Activated T-helper 1 cell treated with anti-CD3 and anti-CD28 coated beads, Interleukin-12 subunit alpha, Interleukin-12 subunit beta, Interleukin-2, Interleukin-4 antibody, amounts not matched to agents 30 ng/mL and 10 ng/mL and 1 ng/mL, durations not matched to agents 14 hours and 24 hours and 36 hours (primary cell): ENCODE measurements at places on chromosomes 7 and 10. TPM values are rescaled to one million over a fixed set of nuclear protein-coding genes. Genes with fewer than 3 reads are reported as not detected.

DNA sequence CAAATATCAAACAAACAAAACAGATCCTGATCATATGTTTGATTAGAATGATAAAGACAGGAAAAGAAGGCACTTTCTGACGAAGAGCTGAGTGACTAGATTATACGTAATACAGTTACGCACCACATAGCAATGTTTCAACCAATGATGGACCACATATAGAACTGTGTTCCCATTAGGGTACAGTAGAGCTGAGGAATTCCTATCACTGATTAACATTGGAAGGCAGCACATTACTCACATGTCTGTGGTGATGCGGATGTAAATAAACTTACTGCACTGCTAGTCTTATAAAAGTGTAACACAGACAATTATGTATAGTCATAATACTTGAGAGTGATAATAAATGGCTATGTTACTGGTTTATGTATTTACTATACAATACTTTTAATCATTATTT, 98.3 kb downstream of the PTN start:
- H3K36me3 ChIP-seq = no peaks in the 10 kb centered on the region
- H3K4me1 ChIP-seq = no peaks in the 10 kb centered on the region
- H3K4me3 ChIP-seq = no peak overlapping the region
- H3K27ac ChIP-seq = no peak overlapping the region
- no peaks in the 10 kb centered on the region for H3K27me3 ChIP-seq

GRCh38 chr7:16619979-16620408, 25.6 kb downstream of the ANKMY2 start:
- H3K4me3 ChIP-seq = peak overlapping the region; percentile 44
- no peaks in the 10 kb centered on the region for H3K27me3 ChIP-seq
- H3K4me1 ChIP-seq = peaks cover 18% of the 10 kb centered on the region
- peak overlapping the region; percentile 72 for H3K27ac ChIP-seq

DNA sequence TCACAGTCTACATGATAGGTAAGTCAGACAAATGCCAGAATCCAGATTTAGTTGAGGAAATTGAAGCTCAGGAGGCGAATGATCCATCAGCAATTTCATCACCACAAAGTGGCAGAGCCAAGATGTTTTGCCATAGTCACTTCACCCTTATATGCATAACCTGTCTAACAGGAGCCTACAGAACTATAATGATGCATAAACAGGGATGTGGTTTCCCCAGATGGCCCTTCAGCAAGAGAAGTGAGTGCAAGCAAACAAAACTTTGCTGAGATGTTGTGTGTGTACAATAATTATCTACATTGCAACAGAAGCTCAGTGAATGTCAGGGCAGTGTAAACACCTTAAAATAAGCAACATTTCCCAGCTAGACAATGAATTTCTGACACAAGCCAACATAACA, 28.6 kb downstream of the PON3 start:
- no peak overlapping the region for H3K4me3 ChIP-seq
- no peak overlapping the region for H3K27ac ChIP-seq
- no peaks in the 10 kb centered on the region for H3K27me3 ChIP-seq
- no peaks in the 10 kb centered on the region for H3K4me1 ChIP-seq
- no peaks in the 10 kb centered on the region for H3K36me3 ChIP-seq

DNA sequence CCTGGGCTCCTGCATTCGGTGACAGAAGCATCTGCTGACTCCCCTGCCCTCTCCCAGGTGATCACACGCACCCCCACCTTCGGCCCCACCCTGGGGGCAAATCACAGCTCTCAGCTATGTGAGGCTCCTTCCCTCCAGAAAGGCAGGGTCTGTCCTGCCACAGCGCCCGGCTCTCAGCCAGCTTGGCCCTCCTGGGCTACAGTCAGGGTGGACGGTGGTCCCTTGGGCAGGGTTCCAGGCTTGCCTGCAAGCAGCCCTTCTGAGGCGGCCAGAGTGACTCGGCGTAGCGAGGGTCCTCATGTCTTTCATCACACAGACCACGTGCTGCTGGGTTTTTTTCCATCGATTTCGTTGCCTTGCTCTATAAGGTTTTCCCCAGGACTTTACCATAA, 53.6 kb upstream of the EBF3 start:
- H3K36me3 ChIP-seq = no peaks in the 10 kb centered on the region
- no peak overlapping the region for H3K4me3 ChIP-seq
- no peaks in the 10 kb centered on the region for H3K27me3 ChIP-seq
- no peak overlapping the region for H3K27ac ChIP-seq

Gene VWDE
- 1.6 and 1.7 TPM in 2 replicates for total RNA-seq

Gene VENTX
- total RNA-seq = not detected in 2 replicates

GRCh38 chr10:70192326-70192968, 22.1 kb upstream of the SAR1A start:
- no peak overlapping the region for H3K4me3 ChIP-seq
- no peak for DNase-seq
- H3K36me3 ChIP-seq = peaks cover 6% of the 10 kb centered on the region
- H3K27me3 ChIP-seq = no peaks in the 10 kb centered on the region
- no peak overlapping the region for H3K27ac ChIP-seq

Gene ABCA13
- total RNA-seq = not detected in 2 replicates

DNA sequence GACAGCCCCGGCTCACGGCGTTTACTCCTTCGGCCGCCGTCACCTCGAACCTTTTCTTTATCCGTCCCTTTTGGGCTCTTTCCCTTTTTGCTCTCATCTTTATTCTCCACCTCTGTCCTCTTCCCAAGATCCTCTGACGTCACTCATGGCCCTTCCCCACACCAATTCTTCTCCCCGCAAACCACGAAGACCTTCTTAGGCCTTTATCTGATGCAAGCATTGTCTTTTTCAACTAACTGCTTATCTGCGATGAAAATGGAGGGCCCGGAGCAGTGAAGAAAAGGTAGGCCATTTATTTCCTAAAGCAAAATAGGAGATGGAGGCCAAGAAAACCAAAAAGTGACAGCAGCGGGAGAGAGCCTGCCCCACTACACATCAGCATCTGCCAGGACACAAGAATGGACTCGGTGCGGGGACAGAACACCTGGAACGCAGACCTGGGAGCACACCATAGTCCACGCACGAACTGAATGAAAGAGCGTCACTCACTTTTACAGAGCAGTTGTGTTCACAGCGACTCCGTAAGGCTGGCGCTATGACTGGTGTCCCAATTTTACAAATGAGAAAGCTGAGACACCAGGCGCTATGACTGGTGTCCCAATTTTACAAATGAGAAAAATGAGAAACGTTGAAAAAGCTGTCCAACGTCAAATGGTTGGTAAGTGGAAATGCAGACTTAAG, 45.3 kb downstream of the ZNF777 start:
- no peak for DNase-seq
- H3K27ac ChIP-seq = peak overlapping the region; percentile 87
- H3K4me3 ChIP-seq = peak overlapping the region; percentile 64
- H3K4me1 ChIP-seq = peaks cover 14% of the 10 kb centered on the region
- peaks cover 27% of the 10 kb centered on the region for H3K27me3 ChIP-seq
- H3K36me3 ChIP-seq = no peaks in the 10 kb centered on the region

Gene PSMA2
- 187 and 194 TPM in 2 replicates for total RNA-seq

Gene C10orf67
- 0.18 TPM in 1 of 2 replicates, not detected in the other for total RNA-seq

Gene PDE1C
- not detected in 2 replicates for total RNA-seq

DNA sequence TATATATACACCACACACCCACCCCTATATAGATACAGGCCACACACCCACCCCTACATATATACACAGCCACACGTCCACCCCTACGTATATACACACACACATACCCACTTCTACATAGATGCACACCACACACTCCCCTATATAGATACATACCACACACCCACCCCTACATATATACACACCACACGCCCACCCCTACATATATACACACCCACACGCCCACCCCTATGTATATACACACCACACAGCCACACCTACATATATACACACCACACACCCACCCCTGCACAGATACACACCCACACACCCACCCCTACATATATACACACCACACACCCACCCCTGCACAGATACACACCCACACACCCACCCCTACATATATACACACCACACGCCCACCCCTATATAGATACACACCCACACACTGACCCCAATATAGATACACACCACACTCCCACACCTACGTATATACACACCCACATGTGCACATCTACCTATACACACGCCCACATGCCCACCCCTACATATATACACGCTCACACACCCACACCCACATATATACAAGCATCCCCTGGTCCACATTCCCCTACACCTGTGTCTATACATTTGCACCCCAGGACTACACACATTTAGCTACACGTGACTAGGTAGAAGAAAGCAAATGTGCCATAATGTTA, 52.1 kb upstream of the UBE3C start:
- no peak for DNase-seq
- H3K4me1 ChIP-seq = no peaks in the 10 kb centered on the region
- no peaks in the 10 kb centered on the region for H3K36me3 ChIP-seq
- H3K27me3 ChIP-seq = no peaks in the 10 kb centered on the region
- H3K27ac ChIP-seq = no peak overlapping the region

Gene WDR86
- not detected in 2 replicates for total RNA-seq

Gene FAM25C
- total RNA-seq = not detected in 2 replicates

- H3K27me3 ChIP-seq = no peaks in the 10 kb centered on the region
- peaks cover 40% of the 10 kb centered on the region for H3K4me1 ChIP-seq
- H3K4me3 ChIP-seq = peak overlapping the region; percentile 98
- H3K27ac ChIP-seq = peak overlapping the region; percentile 98
- H3K36me3 ChIP-seq = peaks cover 34% of the 10 kb centered on the region
Measured at GRCh38 chr7:99409192-99409572, 413 bp downstream of the BUD31 start.

Gene PKD2L1
- not detected in 2 replicates for total RNA-seq

Gene HECW1
- not detected in 2 replicates for total RNA-seq

Gene FAM24B
- 13.1 and 18.4 TPM in 2 replicates for total RNA-seq

DNA sequence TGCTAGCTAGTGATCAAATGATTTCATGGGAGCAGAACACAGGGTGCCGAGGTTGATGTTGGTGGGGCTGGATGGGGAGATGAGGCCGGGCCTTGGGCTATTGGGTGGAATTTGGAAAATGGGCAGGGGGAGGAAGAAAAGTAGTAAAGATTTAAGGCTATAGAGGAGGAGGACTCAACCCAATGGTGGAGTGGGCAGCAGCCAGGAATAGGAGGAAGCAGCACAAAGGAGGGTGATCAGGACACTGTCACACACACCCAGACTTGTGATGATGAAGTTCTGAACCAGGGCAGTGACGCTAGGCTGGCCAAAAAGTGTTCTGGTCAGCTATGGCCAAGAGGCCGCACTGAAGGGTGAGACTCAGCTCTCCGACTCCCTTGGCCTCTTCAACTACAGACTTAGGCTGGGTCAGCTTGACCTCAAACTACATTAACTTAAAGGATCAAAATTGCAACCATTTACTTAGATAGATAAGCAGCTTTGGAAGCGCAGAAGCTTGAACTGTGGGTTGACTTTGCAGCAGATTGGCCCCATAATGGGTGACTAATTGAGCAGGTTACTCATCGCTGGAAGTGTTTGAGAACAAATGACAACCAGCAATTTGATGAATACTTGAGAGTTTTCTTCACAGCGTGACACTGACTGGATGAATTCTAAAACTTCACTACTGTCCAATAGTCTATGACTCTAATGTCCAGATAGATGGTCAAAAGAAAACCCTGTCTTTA, 29.4 kb upstream of the GPR26 start:
- H3K27me3 ChIP-seq = no peaks in the 10 kb centered on the region
- no peak overlapping the region for H3K27ac ChIP-seq

Gene SEM1
- total RNA-seq = 41.2 and 42.8 TPM in 2 replicates

DNA sequence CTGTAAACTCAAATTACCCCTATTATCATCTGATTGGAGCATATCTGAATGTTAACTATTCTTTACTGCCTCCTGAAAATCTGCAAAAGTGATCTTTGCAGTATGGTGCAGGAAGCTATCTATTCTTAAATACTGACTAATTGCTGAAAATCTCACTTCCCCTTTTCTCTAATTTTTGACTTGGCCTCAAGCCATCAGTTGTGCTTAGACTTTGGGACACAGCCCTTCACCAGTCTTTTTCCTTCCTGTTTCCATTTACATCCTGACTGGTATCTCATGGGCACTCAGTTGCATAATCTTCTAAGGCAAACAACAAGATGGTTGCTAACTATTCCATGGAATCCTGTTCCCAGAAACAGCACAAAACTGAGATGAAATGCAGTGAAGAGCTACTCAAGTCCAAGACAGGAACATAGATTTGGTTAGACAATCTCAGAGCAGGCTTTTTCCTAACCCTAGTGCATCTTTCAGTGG, 228.5 kb downstream of the SORCS1 start:
- H3K27me3 ChIP-seq = no peaks in the 10 kb centered on the region
- no peak overlapping the region for H3K27ac ChIP-seq
- H3K4me3 ChIP-seq = no peak overlapping the region
- no peaks in the 10 kb centered on the region for H3K36me3 ChIP-seq
- no peak for DNase-seq

- no peaks in the 10 kb centered on the region for H3K4me1 ChIP-seq
- no peak for DNase-seq
- H3K4me3 ChIP-seq = no peak overlapping the region
- no peak overlapping the region for H3K27ac ChIP-seq
- no peaks in the 10 kb centered on the region for H3K27me3 ChIP-seq
Measured at GRCh38 chr10:7171825-7172224, 239.0 kb downstream of the SFMBT2 start.

- no peak for DNase-seq
- peaks cover 22% of the 10 kb centered on the region for H3K27me3 ChIP-seq
- H3K4me1 ChIP-seq = no peaks in the 10 kb centered on the region
- no peak overlapping the region for H3K4me3 ChIP-seq
- no peak overlapping the region for H3K27ac ChIP-seq
- no peaks in the 10 kb centered on the region for H3K36me3 ChIP-seq
Measured at GRCh38 chr7:55093674-55094073, 74.9 kb downstream of the EGFR start.

DNA sequence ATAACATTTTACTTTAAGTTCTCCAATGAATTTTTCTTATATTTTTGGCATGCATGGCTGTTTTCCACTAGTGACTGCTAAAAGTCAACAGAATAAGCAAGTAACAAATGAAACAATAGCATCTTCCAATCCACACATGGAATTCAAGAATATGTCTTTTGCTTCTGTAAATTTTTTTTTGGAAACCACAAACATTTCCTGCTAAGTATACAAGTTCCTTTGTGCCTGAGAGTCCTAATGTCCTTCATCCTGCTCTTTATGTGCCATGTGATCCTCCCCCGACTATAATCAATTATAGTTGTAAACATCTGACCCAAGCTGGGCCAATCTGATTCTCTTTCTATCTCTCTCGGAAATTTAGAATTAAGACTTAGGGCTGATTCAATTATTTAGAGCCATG, 61.2 kb downstream of the PPP1R3C start:
- no peaks in the 10 kb centered on the region for H3K36me3 ChIP-seq
- H3K27ac ChIP-seq = no peak overlapping the region
- H3K27me3 ChIP-seq = peaks cover 1% of the 10 kb centered on the region

Gene OR2A12
- not detected in 2 replicates for total RNA-seq

- no peaks in the 10 kb centered on the region for H3K36me3 ChIP-seq
- no peak for DNase-seq
- no peaks in the 10 kb centered on the region for H3K4me1 ChIP-seq
- peaks cover 5% of the 10 kb centered on the region for H3K27me3 ChIP-seq
Measured at GRCh38 chr7:24478137-24478655, 95.1 kb upstream of the PALS2 start.
